A549 (cell line): ENCODE measurements at places on chromosomes 16 and 17. TPM values are rescaled to one million over a fixed set of nuclear protein-coding genes. Genes with fewer than 3 reads are reported as not detected.

PKMYT1 gene
- 50.5 to 55.2 TPM (median 52.5 TPM) in 3 replicates for polyA plus RNA-seq

DNA sequence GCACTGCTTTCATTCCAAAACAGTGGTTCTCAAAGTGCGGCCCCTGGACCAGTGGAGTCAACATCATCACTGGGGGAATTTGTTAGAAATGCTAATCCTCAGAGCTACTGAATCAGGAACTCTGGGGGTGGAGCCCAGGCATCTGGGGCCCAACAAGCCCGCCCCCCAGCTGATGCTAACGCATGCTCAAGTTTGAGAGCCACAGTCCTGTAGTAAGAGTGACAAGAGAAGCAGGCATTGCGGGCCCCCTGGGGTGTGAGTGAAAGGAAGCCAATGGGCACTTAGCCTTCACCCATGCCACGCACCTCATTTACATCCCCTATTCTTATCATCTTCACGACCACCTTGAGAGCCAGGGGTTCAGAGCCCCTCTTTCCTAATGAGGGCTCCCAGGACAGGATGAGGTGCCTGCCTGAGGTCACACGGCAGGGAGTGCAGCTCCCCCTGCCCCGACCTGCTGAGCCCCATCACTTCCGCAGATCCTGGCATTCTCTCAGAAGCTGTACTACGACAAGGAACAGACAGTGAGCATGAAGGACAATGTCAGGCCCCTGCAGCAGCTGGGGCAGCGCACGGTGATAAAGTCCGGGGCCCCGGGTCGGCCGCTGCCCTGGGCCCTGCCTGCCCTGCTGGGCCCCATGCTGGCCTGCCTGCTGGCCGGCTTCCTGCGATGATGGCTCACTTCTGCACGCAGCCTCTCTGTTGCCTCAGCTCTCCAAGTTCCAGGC lies 9.1 kb downstream of the CA4 start:
- no peak for DNase-seq

DNA sequence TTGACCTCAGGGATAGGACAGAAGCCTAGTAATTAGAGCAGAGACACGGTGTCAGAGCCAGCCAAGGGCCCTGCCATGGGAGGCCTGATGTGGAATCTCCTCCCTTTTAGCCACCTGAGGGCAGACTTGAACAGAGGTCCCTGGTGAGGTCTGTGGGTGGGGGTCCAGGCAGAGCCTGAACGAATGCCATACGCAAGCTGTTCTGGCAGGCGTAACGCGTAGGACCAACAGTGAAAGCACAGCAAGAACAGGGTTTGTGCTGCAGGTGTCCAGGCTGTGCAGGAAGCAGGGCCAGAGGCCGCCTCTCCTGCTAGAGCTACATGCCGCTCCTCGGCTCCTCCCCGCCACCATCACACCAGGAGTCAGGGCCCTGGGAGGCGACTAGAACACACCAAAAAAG lies 81.9 kb upstream of the TBX2 start:
- no peak for DNase-seq

DNA sequence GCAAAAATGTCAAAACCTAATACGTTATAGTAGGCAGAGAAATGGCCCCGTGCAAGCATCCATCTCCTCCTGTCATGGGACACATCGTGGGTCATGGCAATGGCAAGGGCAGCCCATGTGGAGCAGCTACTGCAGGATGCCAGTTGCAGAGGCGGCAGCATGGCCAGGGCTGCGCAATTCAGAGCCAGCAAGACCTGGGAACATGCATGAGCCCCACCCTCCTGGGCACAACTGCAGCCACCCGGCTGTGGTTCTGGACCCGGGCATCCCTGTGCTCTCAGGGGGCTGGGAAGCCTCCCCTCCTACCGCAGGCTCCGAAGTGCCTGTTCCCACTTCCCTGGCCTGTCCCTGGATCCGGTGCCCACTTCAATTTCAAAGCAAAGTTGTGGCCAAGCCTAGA lies 203.6 kb downstream of the CPPED1 start:
- no peak for DNase-seq

SLC12A3 gene
- 0.08 TPM in 1 of 3 replicates, not detected in the others for polyA plus RNA-seq

DNA sequence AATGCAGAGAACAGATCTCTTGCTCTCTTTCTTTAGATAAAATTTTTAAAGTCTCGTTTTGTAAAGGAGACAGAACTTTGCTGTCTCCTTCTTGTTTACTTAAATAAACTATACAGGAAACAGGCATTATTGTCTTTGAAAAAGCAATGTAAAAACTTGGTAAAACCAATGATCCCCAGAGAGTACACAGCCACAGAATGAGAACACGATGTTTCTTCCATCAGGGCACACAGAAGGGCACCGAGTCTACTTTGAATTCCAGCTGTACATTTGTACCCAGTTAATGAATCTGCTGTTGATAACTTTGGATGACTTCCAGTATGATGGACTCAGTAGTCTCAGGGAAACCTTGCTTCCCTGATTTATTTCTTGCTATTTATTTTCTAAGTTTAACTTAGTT lies 8.1 kb upstream of the TMEM100 start:
- no peak for DNase-seq

PRR15L gene
- 0.88 to 1.6 TPM (median 1.1 TPM) in 3 replicates for polyA plus RNA-seq

TBC1D28 gene
- polyA plus RNA-seq, result not detected in 3 replicates

NPIPB8 gene
- polyA plus RNA-seq, result 0.30 to 1.0 TPM (median 0.74 TPM) in 3 replicates

DNA sequence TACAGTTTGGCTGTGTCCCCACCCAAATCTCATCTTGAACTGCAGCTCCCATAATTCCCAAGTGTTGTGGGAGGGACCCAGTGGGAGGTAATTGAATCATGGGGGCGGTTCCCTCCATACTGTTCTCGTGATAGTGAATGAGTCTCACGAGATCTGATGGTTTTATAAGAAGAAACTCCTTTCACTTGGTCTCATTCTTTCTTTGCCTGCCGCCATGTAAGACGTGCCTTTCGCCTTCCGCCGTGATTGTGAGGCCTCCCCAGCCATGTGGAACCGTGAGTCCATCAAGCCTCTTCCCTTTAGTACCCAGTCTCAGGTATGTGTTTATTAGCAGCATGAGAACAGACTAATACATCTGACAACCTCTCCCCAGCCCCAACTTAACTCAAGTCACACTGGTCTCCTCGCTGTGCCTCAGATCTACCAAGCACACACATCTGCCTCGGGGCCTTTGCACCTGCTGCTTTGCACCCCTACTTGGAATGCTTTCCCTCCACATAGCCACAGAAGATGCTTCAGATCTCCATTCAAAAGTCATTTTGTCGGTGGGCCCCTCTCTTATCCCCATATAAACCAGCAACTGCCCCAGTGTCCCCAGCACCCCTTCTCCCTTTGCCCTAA lies 74.4 kb downstream of the RPH3AL start:
- no peak for DNase-seq

MMP2 gene
- 9.5 to 14.6 TPM (median 11.5 TPM) in 3 replicates for polyA plus RNA-seq

NOS2 gene
- polyA plus RNA-seq, result 0.13 to 0.18 TPM (median 0.17 TPM) in 3 replicates

GRCh38 chr17:36939052-36939801 lies 2.0 kb downstream of the LHX1 start:
- DNase-seq, result no peak

KRTAP1-5 gene
- not detected in 3 replicates for polyA plus RNA-seq

DNA sequence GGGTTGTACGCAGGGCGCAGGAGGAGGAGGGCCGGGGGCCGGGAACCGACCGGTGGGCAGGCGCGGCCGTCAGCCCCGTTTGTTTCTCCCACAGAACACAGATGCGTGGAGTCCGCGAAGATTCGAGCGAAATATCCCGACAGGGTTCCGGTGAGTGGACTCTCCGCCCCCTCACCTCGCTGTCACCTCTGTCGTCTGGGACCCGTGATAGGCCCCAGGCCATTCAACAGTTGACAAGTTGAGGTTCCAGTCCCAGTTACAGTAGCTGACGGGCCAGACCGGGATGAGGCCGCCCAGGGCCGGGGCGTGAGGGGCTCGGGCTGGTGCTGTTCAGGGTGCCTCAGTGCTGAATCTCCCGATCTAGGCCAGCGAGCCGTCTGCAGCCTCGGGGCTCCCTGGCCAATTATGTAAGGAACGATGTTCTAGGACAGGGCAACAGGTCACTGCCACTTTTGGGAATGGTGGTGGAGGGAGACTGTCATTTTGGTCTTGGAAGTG lies 628 bp downstream of the GABARAPL2 start:
- no peak for DNase-seq

DNA sequence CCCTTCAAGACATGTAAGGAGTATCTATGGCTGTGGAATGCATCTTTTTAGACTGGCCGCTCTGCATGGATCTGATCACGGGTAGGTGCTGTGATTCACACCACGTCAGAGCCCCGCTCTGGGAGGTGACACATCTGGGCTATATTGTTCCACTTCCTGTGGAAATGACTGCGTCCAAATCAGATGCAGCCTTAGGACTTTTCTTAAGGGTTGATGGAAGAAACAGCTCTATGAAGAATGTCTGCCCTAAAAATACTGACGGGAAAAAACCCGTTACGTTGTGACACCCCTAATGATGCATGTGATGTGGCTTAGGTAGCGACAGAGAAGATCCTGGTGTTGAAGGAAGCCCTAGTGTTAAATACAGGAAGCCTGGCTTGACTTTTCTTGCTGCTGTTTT lies 12.2 kb downstream of the BANP start:
- no peak for DNase-seq

DNA sequence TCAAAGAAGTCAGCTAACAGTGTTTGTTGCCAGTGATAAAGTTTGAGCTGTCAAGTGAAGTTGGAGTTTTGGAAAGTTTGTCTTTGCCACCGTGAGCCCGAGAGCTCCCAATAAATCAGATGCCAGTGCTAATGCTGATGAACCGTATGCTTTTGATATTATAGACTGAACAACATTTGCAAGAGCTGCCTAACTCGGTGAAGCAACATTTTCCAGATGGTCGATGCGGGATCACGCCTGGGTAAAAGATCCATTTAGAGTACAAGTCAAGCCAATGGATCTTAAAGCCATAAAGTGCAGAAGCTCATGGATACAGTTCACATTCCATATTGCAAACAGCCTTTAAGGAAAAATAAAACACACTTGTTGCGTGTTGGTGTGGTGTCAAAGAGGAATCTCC lies 9.6 kb downstream of the BANP start:
- no peak for DNase-seq

- DNase-seq, result peak; percentile 96
Measured at GRCh38 chr17:76446449-76447231, 6.3 kb downstream of the UBE2O start.

DBNDD1 gene
- polyA plus RNA-seq, result 39.9 to 44.7 TPM (median 43.8 TPM) in 3 replicates

NT5M gene
- 4.2 to 6.3 TPM (median 5.9 TPM) in 3 replicates for polyA plus RNA-seq

SLFN11 gene
- 6.9 to 8.2 TPM (median 7.4 TPM) in 3 replicates for polyA plus RNA-seq
